ENCODE measurements at places on chromosomes 3 and 15.

GRCh38 chr3:114308830-114309229 is 15.0 kb downstream of the TIGIT start:
- DNase-seq, result no peak

GRCh38 chr3:123100193-123100776 is 33.5 kb downstream of the PDIA5 start:
- DNase-seq, result no peak

GRCh38 chr3:43650345-43650744 is 28.5 kb upstream of the ANO10 start:
- DNase-seq, result no peak

- DNase-seq, result peak; percentile 46
Observed at GRCh38 chr3:147758771-147759170, 349.6 kb downstream of the ZIC1 start.

GRCh38 chr3:125098611-125099291 is 43.0 kb upstream of the HEG1 start:
- DNase-seq, result no peak

DNA sequence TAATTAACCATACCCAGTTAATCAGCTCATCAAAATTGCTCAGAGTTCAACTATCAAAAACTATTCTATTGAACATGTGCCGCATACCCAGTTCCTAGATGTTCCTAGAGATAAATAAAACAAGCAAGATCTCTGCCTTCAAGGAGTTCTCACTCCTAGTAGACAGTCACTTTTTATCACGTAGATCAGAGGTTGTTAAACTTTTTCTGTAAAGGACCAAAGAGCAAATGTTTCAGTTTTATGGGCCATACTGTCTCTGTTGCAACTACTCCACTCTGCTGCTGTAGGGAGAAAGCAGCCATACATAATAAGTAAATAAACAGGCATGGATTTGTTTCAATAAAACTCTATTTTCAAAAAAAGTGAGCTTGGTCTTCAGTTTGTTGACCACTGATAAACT is 7.9 kb downstream of the FBN1 start:
- no peak for DNase-seq
